ENCODE measurements at places on chromosomes 5 and 9. TPM values are rescaled to one million over a fixed set of nuclear protein-coding genes. Genes with fewer than 3 reads are reported as not detected.

Gene IL17B
- total RNA-seq, result 5.4 TPM

Gene GABRP
- total RNA-seq, result 0.32 TPM

Gene FYB1
- 10.2 TPM for total RNA-seq

Gene NMUR2
- total RNA-seq, result not detected

Gene F2RL2
- total RNA-seq, result 3.4 TPM

Gene TSSK1B
- 0.33 TPM for total RNA-seq

Gene FBLL1
- 1.6 TPM for total RNA-seq

Gene PCDHB14
- 5.9 TPM for total RNA-seq

Gene RFESD
- total RNA-seq, result 4.3 TPM

Gene PCDHB4
- total RNA-seq, result 9.2 TPM

Gene GBGT1
- total RNA-seq, result 21.3 TPM

Measured in breast epithelium (tissue), 4 donors.